ENCODE measurements at places on chromosomes 2 and 18.

DNA sequence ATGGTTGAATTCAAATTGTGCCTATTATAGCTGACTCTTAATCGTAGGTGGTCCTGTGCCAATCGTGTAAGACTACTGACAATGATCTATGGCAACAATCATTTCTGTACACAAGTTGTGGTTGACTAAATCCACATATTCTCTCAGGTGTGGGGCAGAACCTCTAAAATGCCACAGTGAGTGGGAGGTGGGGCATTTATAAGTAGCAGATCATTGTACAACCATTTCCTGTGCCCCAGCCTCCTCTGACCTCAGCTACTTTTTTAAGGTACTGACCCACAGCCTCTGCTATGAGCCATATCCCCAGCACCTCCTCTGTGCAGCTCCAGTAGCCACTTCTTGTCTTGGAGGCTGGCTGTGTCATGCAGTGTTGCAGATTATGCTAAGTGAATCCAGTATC, 48.6 kb upstream of the RAPH1 start:
- DNase-seq = peak; percentile 76

- no peak for DNase-seq
Measured at GRCh38 chr18:78074400-78075020, 824.9 kb downstream of the GALR1 start.

DNA sequence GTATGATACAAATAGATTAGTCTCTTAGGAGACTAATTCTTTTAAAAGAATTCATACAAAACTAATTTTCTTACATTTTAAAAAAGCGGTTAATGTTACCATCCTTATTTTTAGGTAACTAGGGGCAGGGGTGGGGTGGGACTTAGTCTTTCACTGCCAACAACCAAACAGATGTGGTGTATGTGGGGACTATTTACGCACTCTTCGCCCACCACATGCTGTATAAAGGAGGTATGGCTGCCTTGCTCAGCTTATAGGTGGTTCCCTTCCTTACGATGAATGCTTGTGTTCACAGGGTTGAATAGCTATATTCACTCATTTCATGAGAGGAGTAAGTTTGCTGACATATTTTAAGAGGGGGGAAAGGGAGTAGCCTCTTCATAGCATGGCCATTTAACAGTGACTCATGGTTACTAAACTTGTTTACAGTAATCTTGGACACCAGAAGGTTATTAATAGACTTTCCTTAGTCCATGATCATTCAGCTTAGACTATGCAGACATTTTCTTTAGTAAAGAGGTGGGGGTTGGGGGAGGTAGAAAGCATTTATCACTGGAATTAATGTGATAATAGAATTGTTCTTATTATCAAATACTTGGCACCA, 61.8 kb downstream of the CAB39 start:
- peak; percentile 37 for DNase-seq

GRCh38 chr18:47795434-47795814, 135.0 kb downstream of the SMAD2 start:
- no peak for DNase-seq

DNA sequence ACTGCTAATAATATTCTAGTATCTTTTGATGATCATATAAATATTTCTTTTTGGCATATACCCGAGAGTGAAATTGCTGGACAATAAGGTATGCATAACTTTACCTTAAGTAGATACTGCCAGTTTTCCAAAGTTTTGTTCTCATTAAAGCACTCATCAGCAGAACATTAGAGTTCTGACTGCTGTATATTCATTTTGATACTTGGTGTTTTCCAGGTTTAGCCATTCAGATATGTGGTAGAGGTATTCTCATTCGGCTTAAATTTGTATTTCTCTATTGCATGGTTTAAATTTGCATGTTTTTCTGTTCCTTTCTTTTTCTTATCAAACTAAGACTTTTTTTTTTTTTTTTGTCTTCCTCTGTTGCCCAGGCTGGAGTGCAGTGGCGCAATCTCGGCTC, 18.2 kb downstream of the CYBRD1 start:
- no peak for DNase-seq

- no peak for DNase-seq
Measured at GRCh38 chr2:128413718-128414341, 95.2 kb upstream of the HS6ST1 start.

DNA sequence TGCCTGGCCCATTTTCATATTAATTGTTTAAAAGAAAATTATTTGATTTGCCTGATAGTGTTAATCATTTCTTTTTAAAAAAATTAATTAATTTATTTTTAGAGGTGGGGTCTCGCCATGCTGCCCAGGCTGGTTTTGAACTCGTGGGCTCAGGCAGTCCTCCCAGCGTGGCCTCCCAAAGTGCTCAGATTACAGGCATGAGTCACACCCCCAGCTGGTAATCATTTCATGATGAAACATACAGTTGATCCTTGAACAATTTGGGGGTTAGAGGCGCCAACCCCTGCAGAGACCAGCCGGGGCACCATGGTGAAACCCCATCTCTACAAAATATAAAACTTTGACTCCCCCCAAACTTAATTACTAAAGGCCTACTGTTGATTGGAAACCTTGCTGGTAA, 7.9 kb downstream of the GPN1 start:
- DNase-seq = no peak

- no peak for DNase-seq
Measured at GRCh38 chr18:73900106-73900835, 247.4 kb downstream of the FBXO15 start.

DNA sequence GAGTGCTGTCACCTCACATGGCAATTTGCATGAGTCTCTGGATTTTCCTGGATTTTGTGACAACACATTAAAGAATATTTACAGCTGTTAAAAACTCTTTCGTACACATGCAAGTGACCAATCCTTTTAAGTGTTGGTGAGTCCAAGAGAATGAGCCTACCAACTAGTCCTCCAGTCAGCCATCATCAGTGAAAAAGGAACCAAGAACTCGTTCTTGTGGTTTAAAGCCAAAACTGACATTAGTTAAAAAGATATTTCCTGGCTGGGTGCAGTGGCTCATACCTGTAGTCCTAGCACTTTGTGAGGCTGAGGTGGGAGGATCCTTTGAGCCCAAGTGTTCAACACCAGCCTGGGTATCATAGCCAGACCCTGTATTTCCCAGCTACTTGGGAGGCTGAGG, 215.4 kb upstream of the ITGA4 start:
- DNase-seq = no peak

DNA sequence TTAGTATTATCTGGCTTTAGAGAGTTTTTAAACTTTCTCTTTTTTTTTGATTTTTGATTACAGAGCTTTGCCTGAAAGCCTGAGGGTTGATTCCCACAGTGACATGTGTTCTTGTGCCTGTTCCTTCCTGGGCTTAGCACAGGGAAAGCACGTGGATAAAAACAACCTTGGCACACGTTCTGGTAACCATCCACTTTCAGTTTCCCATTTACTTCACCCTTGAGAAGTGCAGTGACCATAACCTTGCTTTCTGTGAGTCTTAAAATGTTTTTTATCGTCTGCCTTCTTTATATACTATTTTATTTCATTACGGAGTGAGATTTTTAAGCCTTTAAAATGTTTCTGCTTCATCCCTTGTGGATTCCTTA, 11.5 kb downstream of the CD226 start:
- DNase-seq = no peak

GRCh38 chr18:62505669-62506494, 16.9 kb upstream of the ZCCHC2 start:
- DNase-seq = no peak

DNA sequence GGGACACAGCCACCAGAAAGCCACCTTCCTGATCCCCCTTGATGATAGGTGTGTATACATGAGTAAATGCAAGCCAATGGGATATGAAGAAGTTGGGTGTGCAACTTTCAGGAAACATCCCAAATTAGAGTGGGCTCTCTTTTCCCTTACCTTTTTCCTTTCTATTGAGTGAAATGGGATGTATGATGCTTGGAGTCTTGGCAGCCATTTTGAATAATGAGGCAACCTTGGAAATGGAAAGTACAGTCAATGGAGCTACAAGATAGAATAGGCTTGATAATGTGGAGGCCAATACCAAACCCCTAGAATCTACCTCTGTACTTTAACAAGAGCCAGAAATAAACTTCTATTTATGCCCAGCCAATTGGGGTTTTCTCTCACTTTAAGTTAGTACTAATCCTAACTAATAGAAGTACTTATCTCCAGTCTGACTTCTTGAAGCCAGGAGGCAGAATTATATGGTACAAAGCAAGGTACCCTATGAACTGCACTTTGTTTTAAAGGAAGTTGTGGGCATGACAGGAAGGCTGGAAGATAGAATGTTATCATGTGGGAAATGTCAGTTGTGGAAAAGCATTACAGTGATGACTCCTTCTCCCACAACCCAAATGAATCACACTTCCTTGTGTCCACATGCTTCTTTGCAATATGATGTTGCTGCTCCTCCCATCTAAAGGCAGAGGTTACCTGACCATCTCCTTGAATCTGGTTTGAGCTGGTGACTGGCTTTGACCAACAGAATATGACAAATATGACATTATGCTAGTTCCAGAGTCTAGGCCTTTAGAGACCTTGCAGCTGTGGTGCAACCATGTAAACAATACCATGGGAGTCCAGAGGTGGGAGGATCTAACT, 12.9 kb upstream of the NABP1 start:
- no peak for DNase-seq

Data from urothelium cell line (cell line).